Mesothelial cell of epicardium (in vitro differentiated cells): ENCODE measurements at places on chromosomes 12 and 14.

DNA sequence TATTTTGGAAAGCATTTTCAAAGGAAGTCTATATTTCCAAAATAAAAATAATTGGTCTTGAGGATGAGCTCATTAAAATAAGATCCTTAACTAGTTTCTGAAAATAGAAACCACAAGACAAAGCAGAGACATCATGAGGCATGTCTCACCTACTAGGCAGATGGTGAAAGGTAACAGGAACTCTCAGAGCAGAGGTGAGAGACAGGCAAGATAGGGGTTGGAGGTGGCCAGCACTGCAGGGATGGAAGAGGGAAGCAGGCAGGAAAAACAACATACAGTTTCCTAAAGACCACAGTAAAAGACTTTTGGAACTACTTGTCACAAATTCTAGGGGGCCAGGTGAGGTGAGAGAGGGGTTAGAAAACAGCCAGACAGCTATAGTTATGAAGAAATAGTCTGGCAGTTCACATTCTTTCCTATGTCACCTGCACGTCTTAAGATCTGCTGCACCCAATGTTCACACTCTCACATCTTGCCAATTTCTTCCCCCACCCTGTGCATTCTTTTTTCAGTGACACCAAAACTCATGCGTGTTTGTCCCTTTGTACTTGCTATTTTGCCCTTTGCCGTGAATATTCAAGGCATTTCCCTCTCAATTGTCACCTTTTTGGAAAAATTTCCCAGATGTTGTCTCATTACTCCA is 341.7 kb upstream of the KITLG start:
- no peak overlapping the region for H3K4me3 ChIP-seq
- DNase-seq, result no peak
- no peak overlapping the region for H3K27ac ChIP-seq
- H3K27me3 ChIP-seq, result no peaks in the 10 kb centered on the region
- H3K36me3 ChIP-seq, result no peaks in the 10 kb centered on the region

DNA sequence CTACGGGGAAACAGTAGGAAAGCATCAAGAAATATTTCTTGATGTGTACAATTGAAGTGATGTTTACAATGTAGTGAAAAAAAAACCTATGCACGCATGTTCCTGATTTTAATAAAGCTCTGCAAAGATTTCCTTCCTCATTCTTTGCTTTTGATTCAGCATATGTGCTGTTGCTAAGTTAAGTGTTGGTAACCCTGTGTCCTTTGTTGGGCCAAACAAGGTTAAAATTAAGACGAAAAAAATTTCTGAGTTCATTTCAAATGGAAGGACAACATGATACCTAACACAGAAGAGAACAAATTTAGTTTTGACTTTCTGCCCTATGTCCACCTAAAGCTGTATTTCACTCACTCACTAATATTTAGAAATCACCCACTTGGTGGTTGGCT is 62.8 kb downstream of the PPP2R5C start:
- H3K27me3 ChIP-seq, result no peaks in the 10 kb centered on the region
- peaks cover 28% of the 10 kb centered on the region for H3K36me3 ChIP-seq
- peaks cover 13% of the 10 kb centered on the region for H3K4me1 ChIP-seq
- no peak overlapping the region for H3K4me3 ChIP-seq
- no peak for DNase-seq

DNA sequence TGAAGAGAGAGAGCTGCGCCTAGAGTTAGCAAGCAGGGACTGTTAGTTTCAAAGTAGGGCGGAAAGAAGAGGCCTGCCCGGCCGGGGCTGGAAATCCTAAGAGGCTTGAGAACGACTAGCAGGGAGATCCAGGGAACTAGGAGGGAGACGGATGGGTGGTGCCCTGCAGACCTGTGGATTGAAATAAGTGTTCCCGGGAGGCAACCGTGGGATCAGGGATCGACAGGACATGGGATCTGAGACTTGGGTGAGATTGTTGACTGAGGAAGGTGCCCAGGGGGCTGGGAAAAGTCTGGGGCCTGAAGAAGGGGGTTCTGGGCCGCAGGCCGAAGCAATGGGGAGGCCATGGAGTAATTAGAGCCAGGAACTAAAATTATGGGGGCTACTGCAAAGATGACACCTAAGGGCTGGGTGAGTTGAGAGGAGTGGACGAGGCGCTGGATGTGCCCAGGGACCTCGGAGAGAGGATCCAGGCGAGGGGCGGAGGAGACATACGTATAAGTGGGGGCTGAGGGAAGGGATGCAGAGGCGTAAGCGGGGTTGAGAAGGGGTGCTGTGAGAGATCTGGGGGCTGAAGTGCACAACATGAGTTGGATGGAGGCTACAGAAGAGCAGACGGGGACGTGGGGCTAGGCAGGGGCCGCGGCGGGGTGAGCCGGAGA is 635 bp downstream of the LTA4H start:
- peak; percentile 55 for DNase-seq
- H3K4me1 ChIP-seq, result peaks cover 10% of the 10 kb centered on the region
- H3K4me3 ChIP-seq, result no peak overlapping the region
- H3K36me3 ChIP-seq, result no peaks in the 10 kb centered on the region

DNA sequence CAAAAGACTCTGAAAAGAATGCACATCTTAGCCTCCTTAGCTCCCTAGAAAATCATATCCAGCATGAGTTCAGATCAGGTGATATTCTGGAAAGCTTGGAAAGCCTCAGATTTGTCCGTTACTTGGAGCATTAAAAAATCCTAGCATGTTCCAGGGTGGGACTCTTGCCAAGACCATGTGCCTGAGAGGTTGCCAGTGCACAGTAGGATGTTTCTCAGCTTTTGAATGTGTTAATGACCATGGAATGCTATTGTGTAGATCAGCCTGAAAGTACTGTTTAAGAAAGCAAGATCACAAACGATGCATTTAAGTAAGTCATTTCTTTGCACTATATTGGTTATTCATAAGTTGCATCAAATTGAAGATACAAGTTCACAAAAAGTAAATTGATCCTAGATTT is 230.5 kb downstream of the ETNK1 start:
- no peak overlapping the region for H3K4me3 ChIP-seq
- DNase-seq, result no peak
- H3K27me3 ChIP-seq, result peaks cover 41% of the 10 kb centered on the region
- no peak overlapping the region for H3K27ac ChIP-seq
- no peaks in the 10 kb centered on the region for H3K4me1 ChIP-seq

DNA sequence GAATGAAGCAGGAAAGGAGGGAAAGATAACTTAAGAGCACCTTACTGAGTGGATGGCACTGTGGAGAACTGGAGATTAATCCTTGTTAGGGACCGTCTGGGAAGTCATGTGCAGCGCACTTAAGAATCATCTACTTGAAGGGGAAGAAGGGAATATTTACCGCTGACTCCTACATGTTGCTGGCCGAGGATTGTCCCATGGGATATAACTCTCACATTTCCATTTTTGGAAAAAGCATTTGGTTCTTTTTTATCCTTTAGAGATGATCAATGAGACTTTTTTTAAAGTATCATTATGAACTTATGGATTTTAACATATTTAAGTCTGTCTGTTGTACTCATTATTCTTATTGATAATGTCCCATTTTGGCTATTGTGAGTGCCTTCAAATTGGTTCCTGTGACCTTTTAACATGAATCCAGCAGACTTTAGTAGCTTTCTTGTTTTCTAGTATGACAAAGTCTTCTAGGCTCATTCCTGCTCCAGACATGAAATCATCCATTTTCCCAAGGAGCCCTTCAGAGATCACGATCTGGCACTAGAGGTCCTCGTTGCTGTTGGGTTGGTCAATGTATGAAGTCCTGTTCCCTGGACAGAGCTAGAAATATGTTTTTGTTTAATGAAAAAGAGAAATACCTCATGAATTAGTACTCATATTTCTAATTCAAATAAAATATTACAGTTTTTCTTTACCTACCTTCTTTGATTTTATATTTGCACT is 20.2 kb upstream of the FAM234B start:
- H3K27me3 ChIP-seq, result no peaks in the 10 kb centered on the region
- no peak overlapping the region for H3K27ac ChIP-seq
- no peaks in the 10 kb centered on the region for H3K4me1 ChIP-seq
- H3K4me3 ChIP-seq, result no peak overlapping the region
- H3K36me3 ChIP-seq, result no peaks in the 10 kb centered on the region
- no peak for DNase-seq
